ENCODE measurements at places on chromosomes 12 and 14.

DNA sequence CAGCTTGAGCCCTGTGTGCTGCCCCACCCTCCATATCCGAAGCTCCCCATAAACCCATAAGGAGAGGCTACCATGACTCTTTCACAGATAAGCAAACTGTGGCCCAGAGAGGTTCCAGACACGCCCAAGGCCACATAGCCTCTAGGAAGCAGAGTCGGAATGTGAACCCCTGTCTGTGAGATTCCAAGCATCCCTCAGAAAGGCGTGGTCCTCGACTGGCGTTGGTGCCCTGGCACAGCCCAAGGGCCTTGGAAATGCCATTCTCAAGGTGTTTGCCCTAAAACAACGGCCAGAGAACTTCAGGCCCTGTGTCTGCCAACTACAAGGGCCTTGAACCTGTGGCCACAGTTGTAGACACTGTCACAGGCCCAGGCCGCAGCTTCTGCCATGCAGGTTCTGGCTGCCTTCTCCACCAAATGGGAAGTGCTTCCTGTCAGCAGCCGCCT is 8.5 kb upstream of the DIO3 start:
- DNase-seq = no peak

GRCh38 chr12:119008691-119009221 is 27.4 kb downstream of the SRRM4 start:
- no peak for DNase-seq

DNA sequence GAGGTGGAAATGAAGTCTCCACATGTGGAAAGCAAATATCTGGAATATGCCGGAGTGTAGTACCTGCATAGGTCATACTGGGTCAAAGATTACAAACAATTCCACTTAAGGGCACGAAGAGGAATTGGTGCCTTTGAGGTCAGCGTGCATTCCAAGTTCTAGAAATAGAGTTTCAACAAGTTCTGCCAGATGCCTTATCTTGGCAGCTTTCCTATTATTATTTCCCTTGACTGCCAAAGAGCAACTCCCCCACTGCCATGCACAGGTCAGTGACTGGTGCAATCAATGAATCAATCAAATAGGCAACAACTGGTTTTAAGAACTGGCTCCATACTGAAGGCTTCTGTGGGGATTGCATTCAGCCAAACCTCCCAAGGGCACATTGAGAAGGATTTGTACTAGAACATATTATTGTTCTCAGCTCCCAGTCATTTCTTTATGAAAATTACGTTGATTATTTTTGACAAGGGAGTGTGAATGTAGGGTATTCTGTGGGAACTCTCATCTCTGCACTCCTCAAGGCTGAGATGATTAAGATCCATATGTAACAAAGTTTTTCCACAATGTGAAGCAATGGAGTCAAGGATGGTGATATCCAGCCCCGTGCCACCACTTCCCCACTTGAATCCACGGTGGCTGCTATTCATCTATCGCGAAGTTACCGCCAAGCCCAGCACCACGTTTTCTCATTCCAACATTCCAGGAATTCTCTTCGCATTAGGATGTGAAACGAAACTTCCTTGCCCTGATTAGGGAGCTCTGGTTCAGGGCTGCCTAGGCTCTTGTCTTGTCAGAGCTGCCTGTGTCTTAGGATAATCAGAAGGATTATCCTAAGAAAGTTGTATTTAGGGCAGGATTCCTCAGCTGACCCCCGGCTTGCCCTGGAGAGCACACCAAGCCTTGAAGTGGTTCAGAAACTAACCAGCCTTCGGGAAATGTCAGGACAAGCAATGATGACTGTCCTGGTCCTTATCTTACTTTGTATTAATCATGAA is 115.1 kb upstream of the PCED1B start:
- DNase-seq = peak; percentile 88

DNA sequence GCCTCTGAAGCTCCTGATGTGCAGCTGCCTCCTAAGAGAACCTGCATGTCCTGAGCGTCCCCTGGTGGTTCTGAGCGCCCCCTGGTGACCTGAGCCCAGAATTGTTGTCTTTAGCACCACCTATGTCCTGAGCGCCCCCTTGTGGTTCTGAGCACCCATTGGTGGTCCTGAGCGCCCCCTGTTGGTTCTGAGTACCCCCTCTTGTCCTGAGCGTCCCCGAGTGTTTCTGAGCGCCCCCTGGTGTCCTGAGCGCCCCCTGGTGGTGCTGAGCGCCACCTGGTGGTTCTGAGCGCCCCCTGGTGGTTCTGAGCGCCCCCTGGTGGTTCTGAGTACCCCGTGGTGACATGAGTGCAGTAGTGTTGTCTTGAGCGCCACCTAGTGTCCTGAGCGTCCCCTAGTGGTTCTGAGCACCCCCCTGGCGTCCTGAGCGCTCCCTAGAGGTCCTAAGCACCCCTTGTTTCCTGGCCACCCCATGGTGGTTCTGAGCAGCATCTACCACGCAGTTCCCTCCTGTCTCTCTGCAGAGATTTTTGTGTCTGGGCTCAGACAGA is 782.5 kb downstream of the TMEM121 start:
- peak; percentile 28 for DNase-seq

GRCh38 chr12:109466305-109466704 is 10.8 kb downstream of the KCTD10 start:
- no peak for DNase-seq

DNA sequence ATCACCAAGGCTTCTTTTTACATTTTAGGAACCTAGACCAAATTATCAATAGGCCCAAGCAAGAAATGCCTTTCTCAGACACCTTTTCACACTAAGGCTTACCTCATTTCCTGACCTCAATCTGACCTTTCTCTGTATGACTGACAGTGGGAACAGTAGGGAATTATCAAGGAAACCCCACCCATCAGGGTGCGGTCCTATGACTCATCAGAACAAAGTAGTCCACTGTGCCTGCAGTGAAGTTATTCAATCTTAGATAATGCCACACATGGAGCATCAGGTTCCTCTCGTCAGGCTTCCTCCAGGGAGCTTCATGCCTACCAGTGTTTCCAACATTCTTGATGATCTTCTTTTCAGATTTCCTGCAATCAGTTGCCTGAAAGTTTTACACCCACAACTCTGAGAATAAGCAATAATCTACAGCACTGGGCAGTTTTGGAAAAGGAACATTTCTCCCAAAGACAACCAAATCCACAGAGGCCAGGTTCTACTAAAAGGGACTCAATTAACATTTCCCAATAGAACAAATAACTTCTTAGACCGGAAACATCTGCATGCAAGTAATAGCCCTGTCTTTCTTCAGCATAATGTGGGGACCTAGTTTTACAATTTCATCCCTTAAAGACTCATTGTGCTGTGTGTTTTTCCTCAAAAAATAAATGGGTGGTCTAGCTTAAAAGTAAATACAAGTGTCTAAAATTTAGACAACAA is 35.9 kb upstream of the TMTC2 start:
- peak; percentile 91 for DNase-seq

Data from kidney tubule cell (primary cell).